ENCODE measurements at places on chromosomes 4 and X. TPM values are rescaled to one million over a fixed set of nuclear protein-coding genes. Genes with fewer than 3 reads are reported as not detected.

PARM1 gene
- 27.5 TPM for total RNA-seq

ANXA5 gene
- total RNA-seq: 700 TPM

CCDC120 gene
- total RNA-seq: 4.0 TPM

SPANXC gene
- total RNA-seq: not detected

FAM9B gene
- total RNA-seq: not detected

BEND4 gene
- total RNA-seq: not detected

- no peak for DNase-seq
Measured at GRCh38 chrX:3669841-3670475, 43.5 kb downstream of the PRKX start.

GRCh38 chrX:8980756-8981155, 53.2 kb downstream of the FAM9B start:
- DNase-seq: no peak

DNA sequence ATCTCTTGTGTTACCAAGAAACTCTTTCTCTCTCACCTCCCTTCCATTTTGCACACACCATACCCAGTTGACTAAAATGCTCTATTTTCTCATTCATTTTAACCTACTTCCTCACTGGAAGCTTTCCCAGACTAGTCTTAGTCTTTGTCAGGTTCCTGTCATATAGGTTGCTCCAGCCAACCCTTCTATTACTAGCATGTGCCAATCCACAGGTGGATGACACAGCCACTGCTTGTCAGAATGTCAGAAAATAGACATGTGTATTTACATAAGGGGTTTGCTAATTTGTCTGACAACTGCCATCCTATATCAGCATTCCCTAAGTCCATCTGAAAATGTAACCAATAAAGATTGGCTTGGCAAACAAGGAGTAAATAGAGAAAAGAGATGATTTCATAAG, 239.2 kb upstream of the SMIM31 start:
- no peak for DNase-seq

DNA sequence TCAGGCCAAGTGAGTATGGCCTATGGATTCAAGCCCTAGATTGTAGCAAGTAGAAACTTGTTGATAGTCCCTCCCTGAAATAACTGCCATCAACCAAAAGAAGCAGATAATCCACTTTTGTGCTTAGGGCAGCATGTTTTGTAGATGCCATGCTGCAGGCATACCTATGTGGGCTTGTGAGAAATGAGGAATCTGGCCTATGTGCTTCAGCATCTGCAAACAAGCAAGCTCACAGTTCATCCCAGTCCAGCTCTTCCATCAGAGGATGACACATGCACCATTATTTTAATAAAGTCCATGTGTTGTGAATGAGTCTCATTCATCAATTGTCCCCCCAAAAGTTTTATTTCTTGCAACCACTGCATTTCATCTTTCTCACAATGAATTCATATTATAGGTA, 421.9 kb upstream of the DIPK2B start:
- DNase-seq: no peak

Data from mesenteric fat pad (tissue), 1 donor.